NCI-H510A treated with DMSO at 0.1 percent for 48 hours (cell line): ENCODE measurements at places on chromosomes 2 and 18.
A peak's percentile ranks its signal among the peaks of the same experiment; 100 is the strongest.

DNA sequence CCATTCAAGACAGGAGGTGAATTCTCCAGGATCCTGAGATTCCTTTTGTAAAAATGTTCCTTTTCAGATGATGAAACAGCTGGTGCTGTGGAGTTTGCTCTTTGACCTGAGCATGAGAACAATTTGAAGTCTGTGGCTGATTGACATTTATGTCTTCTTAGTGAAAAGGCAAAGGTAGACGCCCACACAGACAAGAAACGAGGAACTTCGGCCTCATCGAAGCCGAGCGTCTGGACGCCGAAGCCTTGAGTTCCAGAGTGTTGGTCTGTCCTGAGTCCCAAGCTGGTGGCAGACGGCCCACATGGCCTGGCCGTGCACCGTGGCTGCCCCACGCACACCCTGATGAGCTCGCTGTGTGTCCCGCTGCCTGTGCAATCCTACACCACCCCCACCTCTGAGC, 20.7 kb upstream of the SNTG2 start:
- no peak for DNase-seq

DNA sequence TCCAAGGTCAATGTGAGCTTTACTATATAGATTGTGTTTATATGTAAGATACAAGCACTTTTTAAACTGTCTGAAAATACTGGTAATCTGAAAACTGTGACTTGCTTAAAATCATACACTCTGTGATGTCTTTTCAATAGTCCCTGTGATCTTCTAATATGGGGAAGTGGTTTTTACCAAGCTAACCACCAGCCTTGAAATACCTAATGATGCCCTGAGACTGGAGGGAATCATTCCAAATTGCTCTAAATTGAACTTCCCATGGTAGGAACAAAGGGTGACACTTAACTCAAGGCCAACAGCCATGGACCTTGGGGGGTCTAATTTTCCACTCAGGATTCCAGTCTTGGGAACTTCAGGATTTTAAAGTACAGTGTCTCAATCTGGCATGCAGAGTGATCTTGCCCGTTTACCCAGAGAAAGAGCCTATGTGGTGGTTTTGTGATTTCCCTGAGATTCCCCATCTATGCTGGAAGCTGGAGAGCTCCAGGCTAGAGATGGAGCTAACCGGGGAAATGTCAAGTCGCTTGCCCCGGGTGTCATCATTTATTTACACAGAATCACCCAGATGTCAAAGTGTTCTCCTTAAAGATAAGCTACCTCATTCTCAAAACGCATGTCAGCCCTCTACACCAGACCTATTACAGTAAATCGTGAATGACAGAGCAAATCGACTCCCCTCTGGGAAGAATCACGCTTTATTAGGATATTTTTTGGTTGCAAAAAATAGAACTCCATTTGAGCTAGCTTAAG, 198.5 kb downstream of the SP3 start:
- no peak for DNase-seq

- DNase-seq, result peak; percentile 36
Measured at GRCh38 chr18:46481048-46481846, 175.8 kb downstream of the LOXHD1 start.

DNA sequence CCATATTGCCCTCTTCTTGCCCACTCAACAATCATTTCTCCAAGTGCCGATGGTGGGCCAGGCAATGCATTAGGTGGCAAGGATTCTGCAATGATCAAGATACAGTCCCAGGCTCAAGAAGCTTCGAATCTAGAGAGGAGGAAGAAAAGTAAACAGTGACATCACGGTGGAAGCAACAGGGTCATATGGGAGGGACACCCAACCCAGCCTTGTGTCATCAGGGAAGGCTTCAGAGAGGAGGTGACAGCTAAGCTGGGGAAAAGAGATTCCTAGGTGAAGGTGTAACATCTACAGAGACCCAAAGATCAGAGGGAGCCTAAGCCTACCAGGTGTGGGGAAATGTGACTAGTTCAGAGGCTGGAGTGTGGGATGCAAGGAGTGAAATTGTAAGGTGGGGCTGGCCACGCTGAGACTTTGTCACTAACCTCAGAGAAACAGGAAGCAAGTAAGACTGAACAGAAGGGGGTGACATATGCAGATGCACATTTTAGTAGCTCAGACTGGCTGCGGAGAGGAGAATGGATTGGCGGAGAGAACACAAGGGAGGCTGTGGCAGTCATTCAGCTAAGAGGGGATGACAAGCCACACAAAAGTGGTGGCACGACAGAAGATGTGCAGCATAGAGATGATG, 104.9 kb downstream of the ANKRD44 start:
- no peak for DNase-seq

DNA sequence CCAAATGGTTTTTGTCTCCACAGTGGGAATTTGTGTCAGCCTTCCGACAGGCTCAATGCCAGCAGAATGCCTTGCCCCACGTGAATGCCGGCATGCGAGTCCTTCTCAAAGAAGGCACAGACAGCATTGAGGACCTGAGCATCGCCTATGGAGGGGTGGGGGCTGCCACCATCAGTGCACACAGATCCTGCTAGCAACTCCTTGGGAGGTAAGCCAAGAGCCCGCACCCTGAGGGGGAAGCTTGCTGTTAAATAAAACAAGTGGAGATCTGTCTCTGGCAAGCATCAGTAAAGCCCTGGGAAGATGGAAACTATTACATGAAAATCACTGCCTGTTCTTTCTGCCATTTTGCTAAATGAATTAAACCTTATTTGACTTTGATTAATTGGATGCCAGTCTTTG, 67.5 kb upstream of the BZW1 start:
- DNase-seq, result no peak

- DNase-seq, result no peak
Measured at GRCh38 chr2:61235716-61236115, 73.7 kb downstream of the C2orf74 start.

GRCh38 chr2:237164474-237165042, 78.9 kb downstream of the COPS8 start:
- no peak for DNase-seq

DNA sequence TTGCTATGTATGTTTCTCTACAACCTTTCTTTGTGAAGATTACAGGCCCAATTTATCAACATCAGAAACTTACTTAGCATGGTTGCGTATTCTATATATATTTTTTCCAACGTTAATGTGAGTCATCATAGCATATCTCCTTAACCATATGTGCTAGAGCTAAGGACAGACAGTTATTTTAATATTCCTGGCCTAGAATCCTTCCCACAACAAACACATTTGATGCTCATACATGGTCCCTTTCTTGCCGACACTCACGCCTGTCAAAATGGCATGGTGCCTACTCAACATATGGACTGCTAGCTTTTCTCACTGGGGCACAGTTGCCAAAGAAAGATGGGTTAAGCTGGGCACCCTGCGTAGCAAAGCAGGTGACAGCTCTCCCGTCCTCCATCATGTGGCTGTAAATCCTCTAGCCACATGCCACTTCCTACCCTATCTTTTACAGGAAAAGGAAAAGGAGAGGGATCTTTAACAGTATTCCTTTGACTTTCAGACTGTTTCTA, 75.2 kb upstream of the GALNT5 start:
- DNase-seq, result no peak

DNA sequence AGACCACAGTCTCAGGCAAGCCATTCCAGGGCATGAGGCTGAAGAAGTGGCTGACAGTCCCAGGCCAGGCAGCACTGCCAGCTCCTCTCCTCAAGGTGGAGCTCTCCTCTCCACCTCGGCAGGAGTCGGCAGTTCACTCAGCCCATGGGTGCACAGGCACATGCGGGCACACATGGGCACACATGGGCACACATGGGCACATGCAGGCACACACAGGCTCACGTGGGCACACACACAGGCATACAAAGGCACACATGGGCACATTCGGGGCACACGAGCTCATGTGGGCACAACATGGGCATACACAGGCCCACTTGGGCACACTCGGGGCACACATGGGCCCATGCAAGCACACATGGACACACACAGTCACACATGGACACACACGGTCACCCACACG, 65.3 kb upstream of the TAF1B start:
- DNase-seq, result no peak

DNA sequence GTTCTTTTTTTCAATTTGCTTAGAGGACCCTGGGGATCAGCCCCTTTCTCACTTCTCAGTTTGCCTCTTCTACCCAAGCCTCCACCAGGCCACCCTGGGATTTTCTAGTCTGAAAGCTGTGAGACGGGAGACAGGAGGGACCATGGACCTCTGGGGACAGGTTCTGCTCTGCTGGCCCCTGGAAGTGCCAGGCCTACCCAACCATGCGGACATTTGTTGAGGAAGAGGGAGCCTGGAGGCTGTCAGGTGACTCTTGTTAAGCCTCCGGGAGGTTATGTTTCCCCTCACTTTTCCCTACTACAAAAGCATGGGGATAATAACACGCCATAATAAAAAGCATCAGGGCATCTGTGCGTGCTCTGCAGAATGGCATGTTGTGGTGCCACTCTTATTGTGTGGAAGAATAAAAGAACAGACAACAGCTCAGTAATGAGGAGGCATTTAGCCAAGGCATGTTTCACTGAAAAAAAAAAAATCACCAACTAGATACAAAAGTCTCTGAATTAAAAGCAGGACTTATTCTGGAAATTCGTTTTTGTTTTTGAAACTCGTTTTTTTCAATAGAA, 48.3 kb upstream of the PLA2R1 start:
- no peak for DNase-seq

- DNase-seq, result no peak
Measured at GRCh38 chr2:84492571-84492970, 23.7 kb upstream of the DNAH6 start.

- DNase-seq, result no peak
Measured at GRCh38 chr2:12918835-12919445, 202.2 kb downstream of the TRIB2 start.

GRCh38 chr2:18464913-18465312, 95.5 kb downstream of the RDH14 start:
- DNase-seq, result no peak

GRCh38 chr2:28492282-28492681, 3.6 kb upstream of the PLB1 start:
- no peak for DNase-seq

GRCh38 chr2:217790681-217791392, 212.0 kb downstream of the TNS1 start:
- no peak for DNase-seq

GRCh38 chr2:159153463-159153862, 133.0 kb downstream of the WDSUB1 start:
- DNase-seq, result no peak
